ENCODE measurements at places on chromosomes 7 and 10.

DNA sequence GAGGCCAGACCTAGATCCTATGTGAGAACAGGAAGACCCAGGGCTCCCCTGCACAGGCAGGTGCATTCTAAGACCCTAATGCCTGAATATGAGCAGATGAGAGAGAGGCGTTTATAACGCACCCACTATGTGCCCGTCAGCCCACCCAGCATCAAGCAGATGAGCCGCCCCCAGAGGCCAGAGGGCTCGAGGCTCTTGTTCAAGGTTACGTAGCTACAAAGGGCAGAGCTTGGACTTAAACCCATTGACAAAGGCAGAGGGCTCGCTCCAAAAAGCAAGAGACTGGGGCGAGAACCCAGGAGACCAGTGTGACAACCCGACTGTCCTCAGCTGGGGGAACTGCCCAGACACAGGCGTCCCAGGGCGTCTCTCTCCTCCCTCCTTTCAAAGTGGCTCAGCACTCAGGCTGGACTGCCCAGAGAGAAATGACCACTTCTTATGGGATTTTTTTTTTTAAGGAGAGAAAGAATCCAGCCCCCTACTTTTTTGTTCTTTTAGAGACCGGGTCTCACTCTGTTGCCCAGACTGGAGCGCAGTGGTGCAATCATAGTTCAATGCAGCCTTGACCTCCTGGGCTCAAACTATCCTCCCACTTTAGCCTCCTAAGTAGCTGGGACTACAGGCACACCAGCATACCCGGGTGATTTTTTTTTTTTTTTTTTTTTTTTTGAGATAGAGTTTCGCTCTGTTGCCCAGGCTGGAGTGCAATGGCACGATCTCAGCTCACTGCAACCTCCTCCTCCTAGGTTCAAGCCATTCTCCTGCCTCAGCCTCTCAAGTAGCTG is 40.1 kb downstream of the TNRC18 start:
- DNase-seq = no peak

DNA sequence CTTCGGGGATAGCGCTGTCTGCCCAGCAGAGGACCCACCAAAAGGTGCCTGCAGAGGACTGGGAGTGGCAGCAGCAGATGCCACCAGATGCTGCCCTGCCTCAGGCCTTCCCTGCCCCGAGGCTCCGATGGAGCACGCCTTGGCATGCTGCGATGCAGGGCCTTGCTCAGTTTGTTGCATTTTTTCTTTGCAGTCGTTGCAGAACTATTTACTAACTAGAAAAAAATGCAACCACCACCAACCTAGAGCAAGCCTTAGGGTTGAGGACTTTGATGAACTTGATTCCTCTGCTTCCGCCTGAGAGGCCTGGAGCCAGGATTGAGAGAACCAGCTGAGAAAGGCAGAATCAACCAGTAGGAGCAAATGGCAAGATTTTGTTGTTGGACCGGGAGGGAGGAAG is 585.6 kb upstream of the MKI67 start:
- DNase-seq = no peak

GRCh38 chr7:7867846-7868571 is 100.6 kb upstream of the GLCCI1 start:
- DNase-seq = peak; percentile 12

GRCh38 chr10:77685432-77685831 is 47.8 kb upstream of the KCNMA1 start:
- DNase-seq = no peak

GRCh38 chr7:138716889-138717288 is 15.7 kb upstream of the SVOPL start:
- DNase-seq = no peak

- DNase-seq = no peak
Measured at GRCh38 chr7:46909601-46910051, 672.3 kb downstream of the TNS3 start.

DNA sequence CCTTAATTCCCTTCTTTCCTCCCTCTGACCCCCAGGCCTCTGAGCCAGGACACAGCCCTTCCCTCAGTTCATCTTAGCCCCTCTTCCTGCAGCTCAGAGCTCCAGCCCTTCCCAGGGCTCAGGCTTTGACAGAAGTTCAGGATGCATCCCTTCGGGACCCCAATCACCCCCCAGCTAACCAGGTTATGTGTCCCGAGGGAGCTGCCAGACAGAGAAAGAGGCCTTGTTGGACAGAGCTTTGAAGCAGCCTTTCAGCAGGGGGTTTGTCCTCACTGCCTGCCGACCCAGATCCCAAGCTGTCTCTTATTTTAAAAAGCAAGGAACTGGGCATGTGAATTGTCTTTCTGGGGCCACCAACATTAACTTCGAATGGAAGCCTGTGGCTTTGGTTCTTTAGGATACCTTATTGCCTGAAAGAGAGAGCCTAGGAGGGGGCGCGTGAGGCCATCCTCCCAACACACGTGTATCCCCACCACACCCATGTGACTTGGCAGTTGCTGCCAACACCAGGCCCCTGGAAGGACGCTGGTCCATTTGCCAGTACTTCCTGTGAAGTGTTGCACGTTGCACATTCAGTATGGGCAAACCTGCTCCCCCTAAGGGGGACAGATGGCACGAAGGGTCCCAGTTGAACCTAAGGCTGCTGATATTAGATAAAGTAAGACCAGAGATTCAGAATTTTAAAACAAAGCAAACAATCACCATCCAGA is 858 bp downstream of the CCDC136 start:
- no peak for DNase-seq

GRCh38 chr10:79492256-79492655 is 20.1 kb upstream of the EIF5AL1 start:
- no peak for DNase-seq

GRCh38 chr10:34080485-34081346 is 734.4 kb downstream of the PARD3 start:
- no peak for DNase-seq

DNA sequence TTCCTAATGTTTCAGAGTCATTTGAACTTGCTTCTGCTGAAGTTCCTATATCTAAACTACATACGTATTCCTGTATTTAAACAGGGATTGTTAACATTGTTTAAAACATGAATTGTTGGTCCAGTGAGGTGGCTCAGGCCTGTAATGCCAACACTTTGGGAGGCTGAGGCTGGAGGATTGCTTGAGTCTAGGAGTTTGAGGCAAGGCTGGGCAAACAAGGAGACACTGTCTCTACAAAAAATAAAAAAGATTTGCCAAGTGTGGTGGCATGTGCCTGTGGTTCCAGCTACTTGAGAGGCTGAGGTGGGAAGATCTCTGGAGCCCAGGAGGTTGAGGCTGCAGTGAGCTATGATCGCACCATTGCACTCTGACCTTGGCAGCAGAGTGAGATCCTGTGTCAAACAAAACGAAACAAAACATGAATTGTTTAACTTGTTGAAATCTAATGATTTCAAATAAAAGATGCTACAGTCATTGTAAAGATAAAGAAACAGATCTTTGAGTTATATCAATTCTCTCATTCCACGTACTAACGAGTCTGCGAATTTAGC is 809.4 kb downstream of the TYW1 start:
- DNase-seq = no peak

DNA sequence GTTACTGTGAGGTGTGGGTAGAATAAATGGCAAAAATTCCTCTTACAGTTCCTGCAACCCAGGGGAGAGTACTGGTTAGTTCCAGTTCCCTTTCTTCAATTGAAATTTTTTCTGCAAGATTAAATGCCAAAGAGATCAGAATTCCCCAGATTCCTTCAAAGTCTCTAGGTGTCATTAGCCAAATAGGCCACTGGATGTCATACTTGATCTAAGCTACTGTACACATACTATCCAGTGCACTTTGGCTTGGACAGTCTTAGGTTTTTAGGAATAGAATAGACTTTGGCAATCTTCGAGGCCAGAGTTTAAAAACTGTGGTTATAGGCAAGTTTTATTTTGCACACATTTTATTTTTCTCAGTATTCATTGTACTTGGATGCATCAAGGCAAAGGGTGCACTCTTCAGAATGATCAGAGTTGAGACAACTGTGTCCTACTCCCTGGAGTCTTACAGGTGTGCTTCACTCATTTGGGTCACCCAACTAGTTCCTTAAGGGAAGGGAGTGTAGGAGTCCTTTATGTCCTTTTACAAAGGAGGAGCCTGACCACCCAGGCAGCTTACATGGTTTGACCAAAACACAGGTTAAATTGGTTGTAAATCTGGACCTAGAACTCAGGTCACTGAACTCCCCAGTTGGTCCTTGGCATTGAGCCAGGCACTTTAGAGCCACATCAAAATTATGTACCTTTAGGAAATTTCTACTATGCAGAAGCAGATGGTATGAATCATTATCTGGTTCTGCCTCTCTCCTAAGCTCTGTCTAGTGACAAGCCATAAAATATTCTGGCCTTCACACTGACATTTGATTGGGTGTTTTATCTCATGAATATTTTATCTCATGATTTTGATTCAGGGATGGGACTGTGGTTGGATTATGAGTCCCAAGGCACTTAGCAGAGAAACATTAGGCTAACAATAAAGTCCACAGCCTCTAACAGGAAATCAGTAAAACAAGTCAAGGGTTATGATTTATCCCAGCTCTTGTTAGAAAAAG is 49.5 kb downstream of the ASAH2B start:
- peak; percentile 52 for DNase-seq

GRCh38 chr7:130272381-130273080 is 5.9 kb downstream of the CPA2 start:
- peak; percentile 17 for DNase-seq

GRCh38 chr10:132907821-132908620 is 34.3 kb downstream of the CFAP46 start:
- no peak for DNase-seq

DNA sequence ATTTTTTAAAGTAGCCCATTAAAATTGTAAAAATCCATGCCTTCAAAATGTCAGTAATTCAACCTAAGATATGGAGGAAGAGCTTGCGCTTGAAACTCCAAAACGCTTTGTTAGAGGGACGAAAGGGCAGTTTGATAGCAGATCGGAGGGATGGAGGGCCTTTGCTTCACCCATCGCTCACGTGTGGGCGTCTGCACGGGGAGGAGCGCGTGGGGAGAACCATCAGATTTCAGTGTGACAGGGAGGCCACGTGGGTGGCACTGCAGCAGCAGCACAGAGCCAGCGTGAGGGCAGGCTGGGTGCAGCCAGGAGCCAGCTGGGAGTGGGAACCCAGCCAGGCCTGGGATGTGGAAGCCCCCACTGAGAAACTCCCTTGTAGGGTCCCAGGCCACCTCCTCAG is 325.5 kb downstream of the PAXIP1 start:
- DNase-seq = no peak

DNA sequence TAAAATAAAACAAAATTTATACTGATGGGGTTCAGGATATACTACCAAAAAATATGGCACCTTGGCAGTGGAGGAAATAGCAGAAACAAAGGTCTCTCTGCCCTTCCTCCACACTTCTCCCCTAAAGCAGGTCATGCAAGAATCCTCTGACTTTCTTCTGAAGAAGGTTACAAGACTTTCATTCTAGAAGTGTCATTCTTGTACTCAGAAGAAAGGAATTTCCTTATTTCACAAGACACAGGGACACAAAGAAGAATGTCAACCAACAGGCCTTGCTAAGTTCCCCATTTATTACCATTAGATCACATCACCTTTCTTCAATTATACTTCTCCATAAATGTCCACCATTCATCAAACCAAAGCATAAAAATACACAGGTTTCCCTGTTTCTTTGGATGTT is 470.2 kb downstream of the PAXIP1 start:
- DNase-seq = no peak

DNA sequence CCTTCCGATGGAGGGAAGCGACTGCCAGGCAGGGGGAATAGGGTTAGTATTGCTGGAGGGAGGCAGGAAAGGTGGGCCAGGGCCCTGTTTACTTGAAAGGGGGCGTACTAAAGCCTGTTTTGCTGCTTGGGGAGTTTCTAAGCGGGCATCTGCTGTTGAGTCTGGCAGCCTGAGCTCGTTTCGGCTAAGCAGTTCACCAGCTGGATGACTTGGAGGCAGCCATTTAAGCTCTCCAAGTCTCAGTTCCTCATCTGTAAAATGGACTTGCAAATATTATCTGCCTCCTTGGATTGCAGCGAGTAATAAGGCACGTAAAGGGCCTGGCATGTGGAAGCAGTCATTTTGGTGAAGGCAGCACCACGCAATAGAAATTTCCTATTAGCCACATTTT is 44.0 kb downstream of the LDB3 start:
- peak; percentile 66 for DNase-seq

DNA sequence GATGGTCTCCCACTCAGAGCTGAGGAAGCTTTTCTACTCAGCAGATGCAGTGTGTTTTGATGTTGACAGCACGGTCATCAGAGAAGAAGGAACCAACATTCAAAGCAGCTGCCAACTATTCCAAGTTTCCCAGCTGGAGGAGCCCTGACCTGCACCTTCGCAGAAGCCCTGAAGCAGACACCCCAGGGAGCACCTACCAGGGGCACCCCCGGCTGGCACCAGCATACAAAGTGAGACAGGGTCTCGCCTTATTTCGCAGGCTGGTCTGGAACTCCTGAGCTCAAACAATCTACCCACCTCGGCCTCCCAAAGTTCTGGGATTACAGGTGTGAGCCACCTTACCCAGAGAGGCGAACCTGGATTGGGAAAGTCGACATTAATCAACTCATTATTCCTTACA is 68.6 kb downstream of the KMT2C start:
- no peak for DNase-seq

DNA sequence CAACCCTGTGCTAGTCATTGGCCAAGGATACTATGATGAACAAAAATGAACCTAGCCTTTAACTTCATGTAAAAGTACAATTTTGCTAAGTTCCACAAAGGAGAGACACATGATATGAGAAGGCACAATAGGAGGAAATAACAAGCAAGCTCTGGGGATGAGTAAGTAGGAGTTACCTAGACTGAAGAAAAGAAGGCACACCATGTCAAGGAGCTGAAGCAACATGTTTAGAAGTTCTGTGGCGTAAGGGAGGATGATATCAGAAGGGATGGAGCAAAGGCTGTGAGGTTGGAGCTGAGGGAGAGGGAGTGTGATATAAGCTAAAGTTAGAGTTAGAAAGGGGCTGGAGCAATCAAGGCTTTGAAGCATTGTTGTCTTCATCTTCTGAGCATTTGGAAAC is 25.6 kb downstream of the KIFBP start:
- no peak for DNase-seq

- DNase-seq = peak; percentile 51
Measured at GRCh38 chr10:44990302-44990655, 10.4 kb upstream of the ZNF22 start.

- DNase-seq = no peak
Measured at GRCh38 chr7:37352251-37352880, 96.3 kb downstream of the ELMO1 start.

- no peak for DNase-seq
Measured at GRCh38 chr10:17147884-17148489, 18.4 kb upstream of the CUBN start.

DNA sequence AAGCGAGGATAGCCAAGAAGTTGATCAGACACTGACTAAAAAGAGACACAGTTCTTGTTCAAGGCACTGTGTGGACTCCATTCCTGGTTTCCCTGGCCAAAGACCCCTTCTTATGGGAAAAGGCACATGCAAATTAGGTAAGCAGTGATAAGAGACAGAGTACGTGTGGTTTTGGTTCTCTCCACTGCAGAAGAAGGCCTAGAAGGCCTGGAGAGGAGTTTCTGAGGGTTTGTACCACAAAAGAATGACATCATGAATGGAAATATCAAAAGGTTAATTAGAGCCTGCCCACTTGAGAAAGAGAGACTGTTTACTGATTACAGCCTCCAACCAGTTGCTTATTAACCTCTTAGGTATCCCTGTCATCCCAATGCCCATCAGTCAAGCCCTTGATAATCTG is 137.5 kb downstream of the ZNF365 start:
- DNase-seq = no peak
